Nephron progenitor cell (in vitro differentiated cells): ENCODE measurements at places on chromosomes 11 and 22.

GRCh38 chr11:87743007-87743406 lies 432.2 kb downstream of the RAB38 start:
- H3K27me3 ChIP-seq = no peaks in the 10 kb centered on the region
- no peak overlapping the region for H3K27ac ChIP-seq
- no peaks in the 10 kb centered on the region for H3K36me3 ChIP-seq
- H3K4me1 ChIP-seq = peaks cover 27% of the 10 kb centered on the region
- DNase-seq = no peak

DNA sequence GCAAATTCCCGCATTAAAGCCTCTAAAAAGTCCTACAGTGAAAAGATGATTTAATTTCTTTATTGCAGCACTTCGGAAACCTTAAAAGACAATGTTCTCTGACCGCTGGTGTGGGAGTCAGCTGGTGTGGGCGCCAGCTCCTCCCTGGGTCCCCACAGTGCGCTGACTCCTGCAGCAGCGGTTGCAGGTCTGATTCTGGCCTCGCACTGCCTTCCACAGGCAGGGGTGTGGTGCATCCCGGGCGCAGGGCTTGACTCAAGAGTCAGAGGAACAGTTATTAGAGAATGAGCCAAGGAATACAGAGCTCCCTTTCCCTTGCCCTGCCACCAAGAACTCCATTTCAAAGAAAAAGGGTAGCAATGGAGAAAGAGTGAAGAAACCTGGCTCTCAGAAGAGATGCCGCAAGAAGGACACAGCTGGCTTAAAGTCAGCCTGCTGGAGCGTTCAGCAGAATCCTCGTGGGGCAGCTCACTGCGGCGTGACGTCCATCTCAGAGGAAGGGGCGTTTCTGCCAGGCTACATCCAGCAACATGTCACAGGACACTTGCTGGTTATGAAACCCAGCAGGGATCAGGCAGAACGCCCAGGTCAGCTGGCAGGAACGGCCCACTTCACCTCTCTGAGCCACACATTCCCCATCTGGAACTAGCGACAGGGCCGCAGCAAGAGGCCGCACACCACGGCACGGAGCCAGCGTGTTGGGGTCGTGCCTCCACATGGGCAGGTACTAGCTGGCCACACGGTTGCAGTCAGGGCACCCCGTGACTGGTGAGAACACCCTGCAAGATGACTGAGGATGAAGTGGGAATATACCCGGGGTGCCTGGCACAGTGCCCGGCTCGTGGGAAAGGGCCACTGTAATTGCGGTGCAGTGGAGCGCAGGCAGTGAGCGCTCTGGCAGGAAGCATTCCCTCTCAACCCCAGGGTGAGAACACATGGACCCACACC lies 18.1 kb upstream of the EFCAB6 start:
- peaks cover 9% of the 10 kb centered on the region for H3K36me3 ChIP-seq
- peak overlapping the region; percentile 91 for H3K27ac ChIP-seq
- no peak overlapping the region for H3K4me3 ChIP-seq
- DNase-seq = no peak
- H3K27me3 ChIP-seq = no peaks in the 10 kb centered on the region

- no peak overlapping the region for H3K4me3 ChIP-seq
- DNase-seq = no peak
- H3K27me3 ChIP-seq = peaks cover 7% of the 10 kb centered on the region
- H3K27ac ChIP-seq = no peak overlapping the region
These were observed 44.0 kb upstream of the KIRREL3 start for GRCh38 chr11:127044535-127044934.

DNA sequence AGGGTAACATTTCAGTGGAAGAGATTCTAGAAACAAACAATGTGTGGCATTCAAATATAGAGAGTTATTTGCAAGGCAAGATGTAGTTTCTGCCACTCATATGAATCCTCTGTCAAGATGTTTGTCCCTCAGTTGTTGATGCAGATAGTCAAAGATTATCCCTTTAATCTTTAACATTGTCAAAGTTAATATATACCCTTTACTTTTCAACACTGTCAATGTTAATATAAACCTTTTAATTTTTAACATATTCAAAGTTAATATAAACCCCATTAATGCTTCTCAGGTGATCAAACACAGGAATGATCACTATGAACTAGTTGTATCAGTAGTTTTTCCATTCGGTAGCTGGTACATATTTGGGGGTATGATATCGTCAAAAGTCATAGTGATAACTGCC lies 51.9 kb upstream of the PICALM start:
- no peaks in the 10 kb centered on the region for H3K36me3 ChIP-seq
- DNase-seq = no peak
- H3K27me3 ChIP-seq = peaks cover 13% of the 10 kb centered on the region
- H3K4me1 ChIP-seq = no peaks in the 10 kb centered on the region

DNA sequence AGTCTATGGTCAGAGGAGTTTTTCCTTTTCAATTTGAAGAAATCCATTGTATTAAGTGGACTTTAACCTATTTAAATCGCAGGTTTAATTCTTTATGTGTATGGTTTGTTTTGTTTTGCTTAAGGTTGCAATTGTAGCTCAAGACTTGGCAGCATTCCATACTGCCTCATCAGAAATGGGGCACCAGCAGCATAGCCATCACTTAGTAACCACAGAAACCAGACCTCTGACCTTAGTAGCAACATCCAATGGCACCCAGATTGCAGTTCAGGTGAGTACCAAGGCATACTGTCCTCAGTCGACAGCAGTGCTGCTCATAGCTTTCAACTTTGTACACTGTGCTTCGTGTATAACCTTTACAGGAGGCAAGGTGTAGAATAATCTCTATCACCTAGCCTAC lies 48.4 kb upstream of the WEE1 start:
- peaks cover 52% of the 10 kb centered on the region for H3K36me3 ChIP-seq
- H3K4me3 ChIP-seq = no peak overlapping the region

GRCh38 chr11:45243967-45244366 lies 42.2 kb downstream of the SYT13 start:
- H3K4me3 ChIP-seq = no peak overlapping the region
- H3K36me3 ChIP-seq = no peaks in the 10 kb centered on the region
- peaks cover 46% of the 10 kb centered on the region for H3K27me3 ChIP-seq
- H3K27ac ChIP-seq = no peak overlapping the region
- H3K4me1 ChIP-seq = peaks cover 5% of the 10 kb centered on the region

- DNase-seq = no peak
- no peak overlapping the region for H3K27ac ChIP-seq
- H3K27me3 ChIP-seq = peaks cover 14% of the 10 kb centered on the region
- H3K4me1 ChIP-seq = no peaks in the 10 kb centered on the region
- H3K36me3 ChIP-seq = no peaks in the 10 kb centered on the region
These were observed 95.4 kb upstream of the LARGE1 start for GRCh38 chr22:34015642-34016041.

GRCh38 chr22:45656577-45656976 lies 15.1 kb upstream of the ATXN10 start:
- no peaks in the 10 kb centered on the region for H3K4me1 ChIP-seq
- no peak overlapping the region for H3K27ac ChIP-seq
- H3K27me3 ChIP-seq = peaks cover 15% of the 10 kb centered on the region
- H3K4me3 ChIP-seq = no peak overlapping the region

DNA sequence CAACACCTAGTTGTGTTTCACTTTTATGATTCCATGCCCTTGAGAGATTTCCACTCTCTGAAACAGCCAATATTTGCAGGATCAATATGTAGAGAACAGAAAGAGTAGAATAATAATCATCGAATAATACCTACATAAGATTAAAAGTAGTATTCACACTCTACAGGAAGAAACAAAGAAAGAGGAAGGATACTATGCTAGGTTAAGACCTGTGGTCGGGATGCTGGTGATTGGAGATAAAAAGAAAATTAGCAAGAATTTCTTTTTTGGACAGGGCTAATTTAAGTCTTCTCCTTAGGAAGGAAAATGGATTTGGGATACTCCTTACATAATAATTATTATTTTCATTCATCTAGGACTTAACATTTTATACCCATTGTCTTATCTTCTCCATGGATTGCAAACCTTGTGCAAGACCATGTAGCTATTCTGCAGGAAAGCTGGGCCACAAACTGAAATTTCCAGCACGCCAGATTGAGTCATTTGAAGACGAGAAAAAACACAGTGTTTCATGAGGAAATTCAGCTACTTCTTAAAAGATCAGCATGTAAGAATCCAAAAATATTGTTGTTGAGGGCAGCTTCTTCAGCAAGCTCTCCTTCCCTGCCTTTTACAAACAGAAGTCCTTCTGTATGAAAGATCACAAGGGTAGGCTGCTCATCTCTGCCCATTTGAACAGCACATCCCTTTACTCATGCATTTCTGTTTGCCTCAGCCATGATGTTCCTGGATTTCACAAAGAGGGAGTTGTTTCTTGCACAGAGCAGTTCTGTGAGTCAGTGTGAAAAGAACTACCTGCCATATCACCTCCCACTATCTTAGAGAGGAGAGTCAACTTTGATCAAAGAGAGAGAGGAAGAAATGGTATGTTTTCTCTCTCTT lies 90.7 kb downstream of the FAM76B start:
- no peaks in the 10 kb centered on the region for H3K36me3 ChIP-seq
- peaks cover 3% of the 10 kb centered on the region for H3K27me3 ChIP-seq
- no peak overlapping the region for H3K27ac ChIP-seq
- no peak overlapping the region for H3K4me3 ChIP-seq

DNA sequence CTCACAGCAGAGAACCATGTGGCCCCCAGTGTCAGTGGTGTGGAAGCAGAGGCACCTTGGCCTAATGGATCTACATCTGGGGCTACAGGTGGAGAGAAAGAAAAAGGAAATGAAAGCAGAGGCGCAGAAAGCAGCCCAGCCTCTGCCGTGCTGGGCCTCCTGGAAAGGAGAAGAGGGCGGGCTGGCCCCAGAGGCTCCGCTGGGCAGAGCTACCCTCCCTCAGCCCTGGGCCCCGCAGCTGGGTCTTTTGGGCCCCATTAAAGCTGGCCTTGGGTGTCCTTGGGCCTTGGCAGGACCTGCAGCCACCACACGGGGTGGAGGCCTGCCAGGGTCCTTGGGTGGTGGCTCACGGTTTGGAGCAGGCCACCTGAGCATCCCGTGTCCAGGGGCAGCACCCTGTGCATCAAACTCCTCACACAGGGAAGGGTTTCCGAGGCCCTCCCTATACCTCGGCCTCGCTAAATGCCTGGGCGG lies 31.6 kb upstream of the GAL start:
- H3K36me3 ChIP-seq = no peaks in the 10 kb centered on the region
- no peak overlapping the region for H3K4me3 ChIP-seq
- peaks cover 13% of the 10 kb centered on the region for H3K27me3 ChIP-seq
- H3K4me1 ChIP-seq = peaks cover 26% of the 10 kb centered on the region
- no peak for DNase-seq

DNA sequence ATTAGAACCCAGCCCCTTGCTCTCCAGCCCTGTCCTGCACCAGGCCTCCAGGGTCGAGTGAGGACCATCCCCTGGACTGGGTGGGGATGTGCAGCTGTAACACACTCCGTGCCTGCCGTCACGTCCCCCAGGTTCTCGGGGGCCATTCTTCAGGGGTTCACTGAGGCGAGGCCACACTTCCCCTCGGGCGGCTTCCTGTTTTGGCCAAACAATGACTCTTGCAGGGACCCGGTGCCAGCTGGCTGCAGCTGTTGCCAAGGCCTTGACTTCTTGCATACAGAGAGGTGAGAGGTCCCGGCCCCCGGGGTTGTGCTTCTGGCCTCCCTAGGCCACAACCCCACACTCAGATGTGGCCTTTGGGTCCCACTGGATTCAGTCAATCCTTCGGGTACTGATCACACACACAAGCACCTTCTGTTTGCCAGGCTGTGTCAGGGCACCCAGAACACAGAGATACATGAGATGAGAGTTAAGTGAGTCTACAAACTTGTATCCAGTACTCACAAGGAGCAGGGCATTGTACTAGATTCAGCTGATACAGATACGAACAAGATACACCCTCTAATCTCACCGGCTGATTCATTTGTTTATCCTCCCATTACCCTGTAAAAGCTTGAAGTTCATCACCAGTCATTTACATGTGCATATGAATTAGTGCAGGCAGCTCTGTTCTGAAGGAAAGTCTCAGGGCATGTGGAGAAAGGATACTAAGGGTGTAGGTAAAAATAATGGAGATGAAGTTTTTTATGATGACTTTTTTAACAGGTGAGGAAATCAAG lies 32.9 kb downstream of the LRRC32 start:
- peaks cover 5% of the 10 kb centered on the region for H3K27me3 ChIP-seq
- no peaks in the 10 kb centered on the region for H3K36me3 ChIP-seq
- no peak overlapping the region for H3K27ac ChIP-seq
- DNase-seq = no peak
- peaks cover 28% of the 10 kb centered on the region for H3K4me1 ChIP-seq
- H3K4me3 ChIP-seq = no peak overlapping the region
